Right atrium auricular region (tissue), 2 donors: ENCODE measurements at places on chromosomes 5 and 9. TPM values are rescaled to one million over a fixed set of nuclear protein-coding genes. Genes with fewer than 3 reads are reported as not detected.

The TAF11L14 gene
- not detected for total RNA-seq

- H3K27ac ChIP-seq = peak overlapping the region; percentile 3
- no peaks in the 10 kb centered on the region for H3K27me3 ChIP-seq
- no peaks in the 10 kb centered on the region for H3K36me3 ChIP-seq
- peak; percentile 68 for DNase-seq
These were observed 11.2 kb downstream of the ACO1 start for GRCh38 chr9:32395510-32396216.

DNA sequence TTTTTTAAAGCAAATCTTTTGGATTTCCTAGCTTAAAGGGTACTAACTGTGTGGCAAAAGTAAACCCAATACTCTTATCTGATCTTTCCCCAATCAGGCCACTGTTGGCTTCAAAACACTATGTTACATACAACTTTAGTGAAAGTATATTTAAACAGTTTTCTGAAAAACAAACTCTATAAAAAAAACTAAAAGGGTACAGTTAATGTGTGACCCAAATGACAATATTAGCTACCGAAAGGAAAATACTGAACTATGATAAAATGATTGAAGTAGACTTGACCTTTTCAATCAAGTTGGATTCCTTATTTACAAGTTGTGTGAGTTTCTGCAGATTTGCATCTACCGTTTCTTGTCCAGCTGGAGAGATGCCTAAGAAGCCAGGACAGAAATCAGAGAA lies 5.8 kb downstream of the MTX3 start:
- no peak for DNase-seq
- H3K27ac ChIP-seq = no peak overlapping the region
- H3K27me3 ChIP-seq = no peaks in the 10 kb centered on the region
- no peak overlapping the region for H3K4me3 ChIP-seq

GRCh38 chr9:100160021-100160420 lies 61.0 kb downstream of the INVS start:
- DNase-seq = no peak
- no peaks in the 10 kb centered on the region for H3K36me3 ChIP-seq
- no peak overlapping the region for H3K4me3 ChIP-seq
- H3K4me1 ChIP-seq = no peaks in the 10 kb centered on the region
- H3K27ac ChIP-seq = no peak overlapping the region

DNA sequence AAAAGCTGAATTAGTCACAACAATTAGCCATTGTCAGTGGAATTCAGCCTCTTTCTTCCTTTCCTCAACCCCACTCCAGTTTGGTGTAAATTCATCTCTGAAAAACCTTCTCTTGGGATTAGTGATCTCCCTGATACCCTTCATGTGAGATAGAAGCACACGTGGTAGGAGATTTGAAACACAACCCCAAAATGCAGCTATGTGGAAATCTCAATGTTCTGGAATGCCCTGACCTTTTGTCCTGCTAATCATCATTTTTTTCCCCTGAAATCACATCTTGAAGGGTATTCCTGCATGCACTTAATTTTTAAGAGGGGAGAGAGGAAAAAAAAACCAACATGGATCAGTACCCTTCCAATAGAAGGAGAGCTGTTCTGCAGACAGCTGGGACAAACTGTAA lies 612.6 kb downstream of the EBF1 start:
- peak overlapping the region; percentile 31 for H3K27ac ChIP-seq
- H3K4me1 ChIP-seq = no peaks in the 10 kb centered on the region
- no peak for DNase-seq
- H3K36me3 ChIP-seq = no peaks in the 10 kb centered on the region
- no peak overlapping the region for H3K4me3 ChIP-seq
- no peaks in the 10 kb centered on the region for H3K27me3 ChIP-seq

DNA sequence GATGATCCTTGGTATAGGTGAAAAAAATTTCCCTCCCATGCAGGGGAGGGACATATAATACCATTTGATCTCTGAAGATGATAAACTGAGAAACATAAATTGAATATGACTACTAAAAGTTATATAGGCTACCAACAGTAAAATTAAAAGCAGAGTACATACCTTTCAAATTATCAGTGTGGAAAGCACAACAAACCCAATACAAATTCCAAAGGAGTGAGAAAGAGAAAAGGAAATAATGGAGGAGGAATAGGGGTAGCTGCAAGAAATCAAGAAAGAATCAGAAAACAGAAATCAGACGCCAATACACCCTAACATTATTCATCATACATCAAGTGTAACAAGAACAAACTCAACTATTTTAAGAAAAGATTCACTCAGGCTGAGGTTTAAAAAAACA lies 17.7 kb downstream of the GNAQ start:
- H3K4me1 ChIP-seq = no peaks in the 10 kb centered on the region
- no peak overlapping the region for H3K4me3 ChIP-seq
- H3K27me3 ChIP-seq = no peaks in the 10 kb centered on the region
- no peak overlapping the region for H3K27ac ChIP-seq

DNA sequence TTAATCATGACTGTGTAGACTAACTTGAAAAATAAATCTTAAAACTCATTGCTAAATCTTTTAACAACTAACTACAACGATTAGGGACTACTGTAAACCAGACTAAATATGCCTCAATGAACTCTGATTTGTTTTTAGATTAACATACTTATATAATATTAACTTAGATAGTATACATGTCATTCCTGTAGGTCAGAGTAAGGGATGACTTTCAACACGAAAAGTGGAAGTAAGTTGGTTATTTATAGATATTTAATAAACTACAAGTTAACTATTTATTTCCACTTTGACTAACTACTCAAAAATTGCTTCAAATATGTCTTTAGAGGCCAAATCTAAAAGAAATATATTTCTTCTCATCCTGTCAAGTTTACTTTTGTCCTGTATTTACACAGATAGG lies 795.6 kb downstream of the PTPRD start:
- no peak for DNase-seq
- H3K4me1 ChIP-seq = no peaks in the 10 kb centered on the region
- no peak overlapping the region for H3K4me3 ChIP-seq
- H3K27me3 ChIP-seq = no peaks in the 10 kb centered on the region

DNA sequence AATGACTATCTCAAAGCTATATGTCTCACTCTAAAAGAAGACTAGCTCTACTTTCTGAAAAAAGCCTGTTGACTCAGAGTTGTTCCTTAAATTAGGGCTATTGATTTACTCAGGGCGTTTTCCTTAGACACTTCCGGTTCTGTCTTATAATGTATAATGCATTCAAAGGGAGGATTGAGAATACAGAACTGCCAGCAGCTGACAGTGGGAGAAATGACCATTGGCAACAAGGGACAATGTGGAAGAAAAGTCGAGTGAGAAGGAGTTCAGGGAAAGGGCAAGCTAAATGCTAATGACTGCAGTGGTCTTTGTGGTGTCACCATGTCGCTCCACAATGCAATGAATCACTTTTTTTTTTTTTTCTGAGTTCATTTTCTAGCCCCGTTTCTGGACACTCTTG lies 65.7 kb upstream of the ANKH start:
- H3K4me1 ChIP-seq = peaks cover 7% of the 10 kb centered on the region
- DNase-seq = no peak
- H3K36me3 ChIP-seq = no peaks in the 10 kb centered on the region
- H3K4me3 ChIP-seq = no peak overlapping the region

- no peak for DNase-seq
- H3K4me3 ChIP-seq = no peak overlapping the region
- no peaks in the 10 kb centered on the region for H3K36me3 ChIP-seq
- no peaks in the 10 kb centered on the region for H3K27me3 ChIP-seq
- H3K4me1 ChIP-seq = no peaks in the 10 kb centered on the region
These were observed 29.0 kb downstream of the ADRB2 start for GRCh38 chr5:148855249-148856008.
